ENCODE measurements at places on chromosomes 2 and 18.

GRCh38 chr2:239890206-239890746, 134.9 kb downstream of the NDUFA10 start:
- no peak for DNase-seq

GRCh38 chr2:42268528-42269151, 92.4 kb downstream of the COX7A2L start:
- DNase-seq: no peak

- DNase-seq: no peak
Measured at GRCh38 chr2:18413676-18414396, 146.6 kb downstream of the RDH14 start.

DNA sequence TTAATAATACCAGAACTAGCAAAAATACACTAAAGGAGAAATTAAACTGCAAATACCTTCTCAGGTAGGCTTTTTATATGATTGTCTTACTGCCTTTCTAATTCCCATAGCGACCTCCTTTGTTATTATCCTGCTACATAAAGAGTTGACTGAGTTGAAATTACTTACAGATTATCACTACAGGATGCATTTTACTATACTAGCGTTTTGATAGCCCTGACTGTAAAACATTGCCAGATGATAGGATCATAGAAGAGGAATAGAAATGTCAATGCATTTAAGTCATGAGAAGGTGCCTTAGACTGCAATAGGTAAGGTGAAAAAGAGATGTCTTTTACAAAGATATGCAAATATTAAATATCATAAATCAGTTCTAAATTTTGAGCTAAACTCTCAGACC, 639.7 kb downstream of the NRXN1 start:
- DNase-seq: peak; percentile 37

DNA sequence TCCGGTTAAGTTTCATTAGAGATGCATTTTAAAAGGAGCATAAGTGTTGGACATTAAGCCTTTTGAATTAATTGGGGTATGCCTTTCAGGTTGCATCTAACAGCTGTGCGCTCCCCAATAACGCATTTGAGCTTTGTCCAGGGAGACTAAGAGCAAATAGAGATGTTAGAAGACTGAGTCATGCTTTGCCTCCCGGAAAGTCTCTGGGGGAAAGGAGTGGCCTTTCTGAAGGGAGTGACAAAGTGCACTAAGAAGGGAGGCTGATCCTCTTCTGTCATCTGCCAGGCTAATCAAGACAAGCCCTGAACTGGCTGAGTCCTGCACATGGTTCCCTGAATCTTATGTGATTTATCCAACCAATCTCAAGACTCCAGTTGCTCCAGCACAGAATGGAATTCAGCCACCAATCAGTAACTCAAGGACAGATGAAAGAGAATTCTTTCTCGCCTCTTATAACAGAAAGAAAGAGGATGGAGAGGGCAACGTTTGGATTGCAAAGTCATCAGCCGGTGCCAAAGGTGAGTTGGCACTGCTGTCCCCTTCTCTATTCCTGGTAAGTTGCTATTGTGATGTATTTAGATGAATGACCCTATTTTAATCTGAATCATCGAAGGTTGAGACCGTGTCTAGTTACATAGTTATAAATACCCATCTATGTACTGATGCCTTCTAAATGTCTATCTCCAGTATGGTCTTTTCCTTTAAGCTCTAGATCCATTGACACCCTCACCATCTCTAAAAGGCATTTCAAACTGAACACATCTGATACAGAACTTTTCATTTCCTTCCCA, 12.1 kb downstream of the TTL start:
- no peak for DNase-seq

GRCh38 chr2:10166676-10167292, 44.2 kb downstream of the RRM2 start:
- no peak for DNase-seq

GRCh38 chr2:120767486-120768005, 31.9 kb downstream of the GLI2 start:
- DNase-seq: no peak

All from NCI-H2081 (cell line).